ENCODE measurements at places on chromosomes 7 and 10.

- no peak for DNase-seq
Measured at GRCh38 chr10:132788831-132789219, 2.9 kb upstream of the NKX6-2 start.

DNA sequence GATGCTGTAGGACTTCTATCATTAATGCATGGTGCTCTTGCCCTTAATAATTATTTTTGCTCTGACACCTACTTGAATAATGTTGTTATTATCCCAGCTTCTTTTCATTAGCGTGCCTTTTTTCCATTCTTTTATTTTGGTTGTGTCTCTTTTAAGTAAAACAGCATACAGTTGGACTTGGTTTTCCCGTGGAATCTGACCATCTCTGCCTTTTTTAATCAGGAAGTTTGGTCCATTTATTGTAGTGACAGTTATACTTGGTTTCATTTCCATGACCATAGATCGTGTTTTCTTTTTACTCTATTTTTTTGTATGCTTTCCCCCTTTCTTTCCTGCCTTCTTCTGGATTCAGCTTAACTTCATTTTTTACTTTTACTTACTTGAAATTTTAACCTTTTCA, 4.6 kb downstream of the PAPOLB start:
- no peak for DNase-seq

DNA sequence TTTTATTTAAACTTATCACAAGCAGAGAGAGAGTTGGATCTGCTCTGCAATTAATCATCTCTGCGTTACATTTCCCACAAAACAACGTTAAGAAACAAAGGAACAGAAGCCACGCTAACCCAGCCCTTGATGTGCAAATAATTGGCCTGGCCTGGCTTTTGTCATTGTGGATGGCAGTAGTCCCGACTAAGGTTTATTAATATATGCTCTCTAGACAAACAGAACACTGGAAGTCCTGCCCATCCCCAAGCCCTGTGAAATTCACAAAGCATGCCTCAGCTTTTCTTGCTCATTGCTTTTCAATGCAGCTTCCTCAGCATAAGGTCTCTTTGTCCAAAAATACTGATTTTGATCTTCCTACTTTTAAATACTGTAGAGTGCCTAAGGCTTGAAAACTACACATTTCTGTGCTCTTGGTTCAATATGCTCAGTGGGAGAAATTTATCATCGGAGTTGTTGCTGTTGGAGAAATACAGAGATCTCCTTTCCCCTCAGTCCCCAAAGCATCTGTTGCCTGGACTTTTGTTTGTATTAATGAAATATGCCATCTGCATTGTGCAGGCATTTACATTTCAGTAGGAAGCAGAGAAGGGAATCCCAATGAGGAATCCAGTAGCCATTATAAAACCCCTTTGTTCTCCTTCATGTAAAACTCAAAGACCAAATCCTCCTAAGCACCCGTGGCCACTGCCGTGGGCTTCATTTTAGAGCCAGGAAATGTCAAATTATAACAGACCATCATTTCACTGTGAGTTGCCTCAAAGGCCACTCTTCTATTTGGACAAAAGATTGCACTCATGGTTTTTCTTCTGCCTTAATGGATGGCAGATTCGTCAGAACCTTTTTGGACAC, 61.1 kb downstream of the SORCS1 start:
- no peak for DNase-seq

DNA sequence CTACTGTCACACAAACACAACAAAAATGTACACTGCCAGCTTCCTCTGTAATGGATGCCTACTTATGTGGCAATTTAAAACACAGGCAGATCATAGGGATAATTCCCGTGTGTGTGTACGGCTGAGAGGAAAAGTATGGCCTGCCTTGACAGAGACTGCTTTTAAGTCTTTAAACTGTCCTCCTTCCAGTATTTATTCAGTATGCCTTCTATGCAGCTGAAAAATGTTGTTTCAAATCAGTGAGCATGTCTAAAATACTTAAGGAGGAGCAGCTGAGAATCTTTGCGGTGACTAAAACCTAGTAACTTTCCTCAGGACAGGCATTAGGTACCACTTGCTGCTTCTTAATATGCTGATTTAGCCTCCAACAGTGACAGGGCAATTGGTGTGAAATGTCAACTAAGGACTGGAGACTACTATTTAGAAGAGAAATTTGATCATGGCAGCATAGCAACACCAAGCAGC, 126.3 kb downstream of the CACNA2D1 start:
- no peak for DNase-seq

DNA sequence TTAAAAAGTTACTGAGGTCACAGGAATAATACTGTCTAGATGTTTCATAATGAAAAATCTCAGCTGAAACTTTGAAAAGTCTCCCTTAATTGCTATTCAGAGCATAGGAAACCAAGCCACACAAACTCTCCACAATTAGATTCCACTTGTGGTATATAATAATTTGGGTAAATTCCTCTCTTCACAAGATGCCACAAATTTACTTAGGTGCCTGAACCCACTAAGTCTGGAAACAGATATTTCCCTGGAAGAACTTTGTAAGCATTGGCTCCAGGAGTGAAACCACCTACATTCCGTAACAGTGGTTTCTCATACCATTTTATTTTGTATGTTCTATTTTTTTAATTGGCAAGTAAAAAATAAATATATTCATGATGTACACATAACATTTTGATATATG, 493.4 kb downstream of the SEMA3D start:
- DNase-seq: no peak

DNA sequence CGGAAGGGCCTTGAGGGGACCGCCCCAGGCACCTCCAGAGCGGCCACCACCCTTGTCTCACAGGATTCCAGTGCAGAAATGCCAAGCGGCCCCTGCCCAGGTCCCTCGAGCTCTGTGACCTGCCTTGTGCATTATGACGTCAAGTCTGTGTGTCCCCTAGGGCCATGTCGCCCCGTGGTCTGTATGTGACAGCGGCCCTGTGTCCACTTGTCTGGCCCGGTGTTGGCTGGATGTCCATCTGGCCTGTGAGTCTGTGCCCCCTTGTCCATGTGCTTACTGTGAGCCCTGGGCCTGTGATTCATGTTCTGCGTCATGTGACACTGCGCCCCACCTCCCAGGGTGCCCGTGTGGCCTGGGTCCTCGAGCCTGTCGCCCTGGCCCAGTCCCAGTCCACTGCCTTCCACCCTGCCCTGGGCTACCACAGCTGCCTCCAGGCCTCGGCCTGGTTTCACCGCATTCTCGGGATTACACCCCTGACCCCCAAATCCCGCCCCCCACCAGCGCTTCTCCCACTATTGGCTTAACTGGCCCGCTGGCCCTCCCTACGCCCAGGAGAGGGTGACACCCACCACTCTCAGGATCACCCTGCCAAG, 66.6 kb upstream of the ZNF722 start:
- no peak for DNase-seq

DNA sequence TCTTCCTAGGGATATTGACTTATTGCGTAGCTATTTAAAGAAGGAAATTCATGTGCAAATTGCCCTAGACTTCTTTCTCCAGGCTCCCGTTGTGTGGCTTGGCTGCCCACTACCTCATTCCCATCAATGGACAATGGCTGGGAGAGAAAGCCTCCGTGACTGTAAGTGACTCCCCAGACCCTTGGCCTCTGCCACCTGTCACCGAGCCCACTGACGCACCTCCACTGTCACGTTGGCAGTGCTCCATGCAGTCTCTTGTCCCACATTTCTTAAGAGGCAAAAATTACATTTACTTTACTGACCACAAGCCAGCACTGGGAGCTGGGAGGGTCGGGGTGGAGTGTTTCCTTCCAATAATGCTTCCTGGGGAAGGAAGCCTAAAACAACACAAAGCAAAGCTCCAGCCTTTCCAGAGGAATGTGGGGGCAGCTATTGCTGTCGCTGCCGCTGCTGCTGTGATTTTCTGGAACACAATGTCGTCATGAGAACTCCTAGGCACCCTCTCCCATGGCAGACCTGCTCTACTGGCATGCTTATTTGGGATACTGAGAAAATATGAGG, 89.7 kb upstream of the STEAP1B start:
- DNase-seq: no peak

DNA sequence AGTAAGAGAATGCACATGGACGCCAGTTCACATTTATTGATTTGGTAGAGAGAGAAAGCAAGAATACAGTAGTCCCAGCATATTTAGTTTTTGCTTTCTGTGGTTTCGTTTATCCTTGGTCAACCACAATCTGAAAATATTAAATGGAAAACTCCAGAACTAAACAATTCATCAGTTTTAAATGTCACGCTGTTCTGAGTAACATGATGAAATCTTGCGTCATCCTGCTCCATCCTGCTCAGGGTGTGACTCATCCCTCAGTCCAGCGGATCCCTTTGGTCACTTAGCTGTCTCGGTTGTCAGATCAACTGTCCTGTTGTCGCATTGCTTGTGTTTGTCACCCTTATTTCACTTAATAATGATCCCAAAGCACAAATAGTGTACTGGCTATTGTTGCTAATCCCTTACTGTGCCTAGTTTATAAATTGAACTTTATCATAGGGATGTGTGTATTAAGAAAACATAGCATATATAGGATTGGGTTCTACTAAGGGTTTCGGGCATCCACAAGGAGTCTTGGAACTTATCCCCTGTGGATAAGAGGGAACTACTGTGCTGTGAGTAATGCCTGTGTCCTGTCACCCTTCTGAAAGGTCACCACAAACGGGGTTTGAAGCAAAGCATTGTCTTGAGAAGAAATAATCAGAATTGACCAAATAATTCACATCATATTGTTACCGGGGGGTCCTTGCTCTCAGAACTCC, 73.6 kb downstream of the OTUD1 start:
- DNase-seq: no peak

DNA sequence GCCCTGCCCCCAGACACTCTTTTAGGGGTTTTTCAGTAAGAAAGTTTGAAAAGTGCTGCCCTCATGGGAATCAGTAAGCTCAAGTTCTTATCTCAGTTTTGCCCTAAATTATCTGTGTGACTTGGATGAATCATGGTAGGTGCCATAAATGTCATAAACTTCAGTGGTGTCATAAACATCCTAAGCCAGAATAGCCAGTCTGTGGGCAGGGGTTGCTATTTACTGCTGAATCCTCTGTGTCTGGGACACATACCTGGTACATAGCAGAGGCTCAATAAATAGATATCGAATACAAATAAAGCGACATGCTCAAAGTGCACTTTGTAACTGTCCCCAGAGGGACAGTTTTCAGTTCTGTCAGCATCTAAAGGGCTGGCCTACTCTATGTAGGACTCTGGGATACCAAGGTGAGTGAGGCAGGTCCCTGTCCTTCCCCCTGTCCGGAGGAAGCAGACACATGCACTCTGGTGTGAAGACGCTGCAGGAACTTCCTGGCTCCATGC, 502.1 kb downstream of the RPS24 start:
- no peak for DNase-seq

DNA sequence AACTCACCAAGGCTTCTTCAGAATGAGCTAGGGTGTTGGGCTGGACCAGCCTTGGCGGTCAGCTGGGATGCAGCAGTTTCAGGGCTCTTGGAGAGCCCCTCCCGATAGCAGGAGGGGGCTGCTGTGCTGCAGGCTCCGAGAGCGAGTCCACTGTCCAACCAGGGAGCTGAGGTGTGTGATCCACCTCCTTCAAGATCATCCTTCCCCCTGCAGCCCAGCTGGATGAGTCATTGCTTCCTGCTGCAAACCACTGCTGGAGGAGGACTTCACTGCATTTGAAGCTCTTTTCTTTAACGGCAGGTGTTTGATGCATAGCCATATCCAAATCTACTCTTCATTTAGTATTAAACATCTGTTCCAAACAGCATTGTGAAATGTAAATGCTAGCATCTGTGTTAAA, 54.2 kb upstream of the EBF3 start:
- DNase-seq: no peak

GRCh38 chr7:73988197-73988596, 39.8 kb upstream of the ELN start:
- DNase-seq: no peak

DNA sequence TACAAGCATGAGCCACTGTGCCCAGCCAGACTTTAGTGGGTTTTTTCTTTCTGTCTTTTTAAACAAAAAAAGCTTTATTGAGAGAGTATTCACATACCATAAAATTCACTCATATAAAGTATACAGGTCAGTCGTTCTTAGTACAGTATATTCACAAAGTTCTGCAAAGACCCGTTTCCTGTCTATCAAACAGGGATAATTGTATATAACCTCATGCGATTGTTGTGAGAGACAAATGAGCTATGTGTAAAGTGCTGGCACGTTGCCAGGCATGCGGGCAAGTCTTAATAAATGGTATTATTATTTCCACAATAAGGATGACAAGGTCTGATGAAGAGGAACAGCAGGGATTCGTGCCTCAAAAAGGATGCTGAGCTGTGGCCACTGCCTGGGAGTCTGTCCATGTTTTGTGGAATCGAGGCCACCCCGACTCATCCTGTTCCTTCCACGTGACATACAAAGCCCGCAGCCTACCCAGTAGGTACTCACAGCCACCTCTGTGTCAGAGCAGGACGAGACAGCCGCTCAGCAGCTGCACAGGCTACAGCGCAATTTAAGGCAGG, 51.6 kb downstream of the SMKR1 start:
- DNase-seq: no peak

DNA sequence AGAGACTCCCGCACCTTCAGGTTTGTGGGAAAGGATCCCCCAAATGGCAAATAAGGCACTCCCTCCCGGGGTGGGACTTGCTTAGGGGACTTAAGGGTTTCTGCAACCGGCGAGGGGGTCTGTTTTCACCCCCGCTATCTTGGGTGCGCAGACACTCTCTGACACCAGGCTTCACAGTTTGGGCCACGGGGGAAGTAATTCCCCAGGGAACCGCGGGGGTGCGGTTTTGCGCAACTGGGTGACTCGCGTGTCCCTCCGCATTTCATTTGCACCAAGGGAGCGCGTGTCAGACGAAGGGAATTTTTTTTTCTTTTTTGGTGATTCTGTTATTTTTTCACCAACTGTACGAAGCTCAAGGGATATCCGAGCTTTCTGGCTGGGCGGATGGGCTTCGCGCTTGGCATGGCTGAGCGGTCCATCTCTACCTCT, 1.7 kb downstream of the GRM8 start:
- DNase-seq: no peak

GRCh38 chr10:116055252-116055916, 217.6 kb downstream of the GFRA1 start:
- no peak for DNase-seq

- DNase-seq: no peak
Measured at GRCh38 chr7:41885748-41886147, 182.9 kb upstream of the INHBA start.

DNA sequence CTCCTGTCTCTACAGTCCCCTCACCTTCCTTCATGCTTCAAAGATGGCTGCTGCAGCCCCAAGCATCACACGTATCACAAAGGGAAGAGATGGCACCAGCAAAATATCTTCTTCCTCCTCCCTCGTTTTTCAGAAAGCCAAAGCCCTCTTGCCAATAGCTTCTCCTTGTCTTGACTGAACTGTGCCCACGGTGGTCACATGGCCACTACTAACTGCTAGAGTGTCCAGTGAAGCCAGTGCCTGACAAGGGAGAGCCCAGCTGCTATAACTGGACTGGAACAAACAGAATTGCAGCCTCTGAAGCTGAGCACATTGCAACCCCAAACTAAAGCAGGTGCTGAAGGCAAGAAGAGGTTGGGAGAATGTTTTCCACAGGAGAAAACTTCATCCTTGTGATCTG, 120.8 kb upstream of the RET start:
- DNase-seq: no peak

- no peak for DNase-seq
Measured at GRCh38 chr7:115526278-115526677, 504.3 kb downstream of the TFEC start.

All from SW 1271 (cell line).